ENCODE measurements at places on chromosomes 7 and 10. TPM values are rescaled to one million over a fixed set of nuclear protein-coding genes. Genes with fewer than 3 reads are reported as not detected.

The TMEM229A gene
- not detected for total RNA-seq

The SPDYE16 gene
- total RNA-seq = not detected

The BTBD16 gene
- not detected for total RNA-seq

The WDR37 gene
- total RNA-seq = 14.5 TPM

The SLC25A13 gene
- total RNA-seq = 26.3 TPM

The HTR7 gene
- total RNA-seq = 0.95 TPM

The ANTXRL gene
- total RNA-seq = not detected

The DEPP1 gene
- 48.9 TPM for total RNA-seq

The AUTS2 gene
- total RNA-seq = 26.2 TPM

The SH2D4B gene
- 0.13 TPM for total RNA-seq

The BMPER gene
- 0.11 TPM for total RNA-seq

The ITGA8 gene
- total RNA-seq = 3.2 TPM

The PDCD11 gene
- total RNA-seq = 16.7 TPM

The ANKRD1 gene
- not detected for total RNA-seq

The GIMAP2 gene
- 0.72 TPM for total RNA-seq

GRCh38 chr7:1586126-1586826, 16.4 kb upstream of the PSMG3 start:
- DNase-seq = no peak

- no peak for DNase-seq
Observed at GRCh38 chr10:35696392-35697287, 54.5 kb upstream of the FZD8 start.

DNA sequence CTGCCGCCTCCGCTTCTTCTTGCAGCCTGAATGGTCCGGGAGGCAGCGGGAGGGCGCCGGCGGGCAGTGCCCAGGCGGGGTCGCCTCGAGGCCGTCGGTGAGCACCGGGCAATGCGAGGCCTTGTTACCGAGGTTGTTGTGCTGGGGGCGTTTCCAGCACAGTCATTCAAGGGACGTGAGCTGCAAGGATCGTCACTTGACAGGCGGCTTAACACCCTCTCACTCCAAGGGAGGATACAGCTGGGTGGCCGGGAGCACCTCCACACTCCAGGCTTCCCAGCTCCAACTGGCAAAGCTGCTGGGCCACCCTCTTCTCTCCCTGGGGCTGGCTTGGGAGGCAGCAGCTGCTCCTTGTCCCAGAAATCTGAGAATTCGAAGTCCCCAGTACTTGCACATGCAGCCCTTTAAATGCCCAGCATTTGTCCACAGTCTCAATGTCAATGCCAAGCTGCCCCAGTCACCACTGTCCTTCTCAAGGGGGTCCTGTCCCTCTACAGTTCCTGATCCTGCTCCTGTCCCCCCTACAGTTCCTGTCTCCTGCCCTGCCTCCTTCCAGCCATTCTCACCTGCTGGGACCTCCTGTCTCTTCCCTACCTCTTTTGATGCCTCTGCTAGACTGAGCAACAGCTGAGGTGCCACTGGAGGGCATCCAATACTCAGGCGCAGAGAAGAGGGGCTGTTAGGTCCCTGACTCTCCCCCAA, 4.4 kb upstream of the HOXA11 start:
- DNase-seq = no peak

DNA sequence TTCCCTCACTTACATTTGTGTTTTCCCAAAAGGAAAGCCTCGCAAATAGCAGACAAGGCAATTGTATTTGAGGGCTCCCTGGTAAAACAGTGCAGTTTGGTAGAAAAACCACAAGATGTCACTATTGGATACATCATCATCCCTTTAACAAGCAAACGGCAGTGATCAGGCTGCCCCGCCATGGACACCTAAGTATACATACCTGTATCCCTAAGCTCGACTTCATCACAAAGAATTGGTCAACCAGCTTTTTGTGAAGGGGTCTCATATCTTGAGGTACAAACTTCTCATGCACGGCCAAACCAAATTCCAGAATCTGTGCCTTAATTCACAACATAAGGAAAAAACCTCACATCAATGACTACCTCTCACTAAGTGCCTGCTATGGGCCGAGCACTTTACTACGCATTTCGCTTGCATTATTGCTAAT, 179.5 kb upstream of the IMMP2L start:
- no peak for DNase-seq

DNA sequence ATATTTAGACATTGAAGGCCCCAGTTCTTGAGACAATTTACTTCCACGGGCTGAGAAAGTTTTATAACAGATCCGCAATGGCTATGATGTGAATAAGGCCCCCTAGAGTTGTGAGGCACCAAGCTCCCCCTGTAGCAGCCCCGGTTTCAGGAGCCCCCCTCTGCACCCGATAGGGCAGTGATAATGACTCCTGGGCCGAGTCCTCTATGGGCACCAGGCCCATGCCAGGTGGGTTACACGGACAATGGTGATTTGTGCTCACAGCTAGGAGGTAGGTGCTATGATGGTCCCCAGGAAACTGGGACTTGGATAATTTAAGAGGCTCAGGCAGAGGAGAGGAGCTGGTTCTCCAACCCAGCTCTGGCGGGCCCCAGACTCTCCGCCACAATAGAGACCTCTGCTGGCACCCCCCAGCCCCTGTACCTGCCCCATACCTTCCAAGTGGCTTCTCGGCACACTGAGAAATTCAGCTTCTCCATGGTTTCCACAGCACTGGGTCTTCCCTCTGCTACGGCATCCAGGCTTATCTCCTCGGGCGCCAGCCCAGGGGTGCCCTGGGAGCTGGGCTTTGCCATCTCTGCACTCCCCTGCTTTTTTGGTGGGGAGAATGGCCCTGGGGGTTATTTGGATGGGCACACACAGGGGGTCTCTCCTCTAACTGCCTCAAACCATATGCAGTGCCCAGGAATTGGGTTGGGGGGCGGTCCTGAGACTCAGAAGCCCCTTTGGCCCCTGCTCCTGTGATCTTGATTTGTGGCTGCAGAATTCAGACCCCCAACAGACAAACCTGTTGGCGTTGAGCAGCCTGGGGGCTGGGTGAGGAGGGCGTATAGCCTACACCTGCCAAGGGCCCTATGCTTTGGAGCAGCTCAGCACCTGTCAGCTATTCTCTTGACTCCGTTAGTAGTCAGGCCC, 12.2 kb upstream of the KCP start:
- no peak for DNase-seq

- no peak for DNase-seq
Observed at GRCh38 chr10:18350340-18350739, 210.1 kb downstream of the CACNB2 start.

- DNase-seq = no peak
Observed at GRCh38 chr10:43957267-43958070, 308.8 kb upstream of the ZNF32 start.

DNA sequence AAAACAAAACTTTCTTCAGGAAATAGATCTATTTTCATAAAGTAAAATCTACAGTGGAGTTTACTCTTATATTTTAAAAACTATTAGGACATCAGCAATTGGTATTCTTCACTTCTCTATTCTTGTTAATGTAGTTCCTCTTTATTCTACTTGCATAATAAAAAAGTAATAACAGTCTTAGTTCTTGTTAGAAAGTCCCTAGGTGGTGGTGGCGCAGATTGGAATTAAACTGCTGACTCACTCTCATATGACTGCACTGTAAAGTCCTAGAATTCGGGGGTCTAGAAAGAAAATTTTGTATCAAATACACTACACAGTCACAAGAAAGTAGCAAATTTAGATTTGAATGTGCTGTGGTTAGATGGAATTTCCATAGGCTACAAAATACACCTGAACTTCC, 44.6 kb upstream of the TES start:
- DNase-seq = no peak

DNA sequence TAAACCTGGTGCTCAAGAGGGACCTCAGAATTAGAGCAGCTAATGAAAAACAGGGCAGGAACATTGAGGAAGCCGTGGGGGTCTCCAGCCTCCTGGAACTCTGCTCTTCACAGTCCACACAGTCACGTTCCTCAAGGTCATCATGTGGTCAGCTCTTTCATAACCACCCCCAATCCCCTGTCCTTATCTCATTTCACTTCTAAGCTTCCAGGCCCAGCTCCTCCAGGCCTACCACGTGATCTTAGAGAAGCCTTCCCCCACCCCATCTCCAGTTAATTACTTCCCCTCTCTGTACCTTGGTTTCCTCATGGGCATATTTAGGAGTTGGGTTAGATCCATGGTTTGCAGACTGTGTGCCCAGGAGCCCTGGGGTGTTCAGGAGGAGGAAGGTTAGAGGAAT, 106.4 kb upstream of the TCF7L2 start:
- DNase-seq = no peak

DNA sequence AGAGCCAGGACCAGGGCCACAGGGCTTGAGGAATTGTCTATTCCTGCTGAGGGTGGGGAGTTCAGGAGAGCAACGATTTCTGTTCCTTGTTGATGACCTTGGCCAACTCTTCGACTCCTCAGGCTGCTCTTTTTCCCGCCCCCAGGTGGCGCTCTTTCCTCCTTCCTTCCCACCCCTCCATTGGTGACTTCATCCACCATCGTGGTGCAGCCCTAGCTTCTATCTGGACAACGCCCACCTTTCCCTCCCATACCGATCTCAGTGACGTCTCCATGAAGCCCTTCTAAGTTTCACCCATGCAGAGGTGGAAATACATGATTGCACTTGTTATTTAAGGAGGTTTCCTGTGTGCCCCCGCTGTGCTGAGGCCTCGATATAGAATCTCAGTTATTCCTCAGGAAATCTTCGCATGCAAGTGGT, 22.1 kb upstream of the CARD11 start:
- no peak for DNase-seq

DNA sequence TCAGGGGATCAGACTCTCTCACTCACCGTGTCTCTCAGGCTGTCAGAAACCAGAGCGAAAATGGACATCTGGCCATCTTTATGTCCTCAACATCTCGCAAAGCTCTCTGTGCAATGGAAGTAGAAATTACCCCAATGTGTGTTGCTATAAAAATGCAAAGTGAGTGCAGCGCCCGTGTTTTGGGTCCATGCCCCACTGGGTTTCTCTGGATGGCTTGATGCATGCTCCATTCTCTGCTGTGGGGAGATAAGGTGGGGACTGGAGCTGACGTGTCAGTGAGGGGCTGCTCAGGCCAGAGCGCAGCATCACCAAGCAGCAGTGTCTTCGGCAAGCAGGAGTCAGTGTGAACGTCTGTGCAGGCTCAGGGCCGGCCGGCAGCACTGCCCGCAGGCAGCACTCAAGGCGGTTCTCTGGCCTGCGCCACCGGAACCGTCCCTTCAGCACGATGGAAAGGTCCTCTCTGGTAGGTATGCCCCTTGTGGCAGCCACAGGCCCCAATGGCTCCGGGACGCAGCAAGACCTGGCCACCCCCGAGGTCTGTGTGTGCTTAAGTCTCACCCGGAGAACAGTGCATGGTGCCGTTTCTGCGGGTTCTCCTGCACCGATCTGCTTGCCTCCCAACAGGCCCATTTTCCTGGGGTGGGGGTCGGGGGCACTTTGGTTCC, 30.2 kb downstream of the WDR86 start:
- no peak for DNase-seq

- no peak for DNase-seq
Observed at GRCh38 chr10:49562893-49563292, 24.0 kb upstream of the ERCC6 start.

- DNase-seq = no peak
Observed at GRCh38 chr7:143479055-143479766, 1.5 kb downstream of the TAS2R41 start.

GRCh38 chr7:42453931-42454361, 216.9 kb upstream of the GLI3 start:
- no peak for DNase-seq

- no peak for DNase-seq
Observed at GRCh38 chr7:29496355-29497020, 67.1 kb upstream of the PRR15 start.

- DNase-seq = no peak
Observed at GRCh38 chr7:106187613-106188350, 75.7 kb upstream of the SYPL1 start.

- no peak for DNase-seq
Observed at GRCh38 chr7:77822269-77822668, 23.7 kb downstream of the PHTF2 start.

DNA sequence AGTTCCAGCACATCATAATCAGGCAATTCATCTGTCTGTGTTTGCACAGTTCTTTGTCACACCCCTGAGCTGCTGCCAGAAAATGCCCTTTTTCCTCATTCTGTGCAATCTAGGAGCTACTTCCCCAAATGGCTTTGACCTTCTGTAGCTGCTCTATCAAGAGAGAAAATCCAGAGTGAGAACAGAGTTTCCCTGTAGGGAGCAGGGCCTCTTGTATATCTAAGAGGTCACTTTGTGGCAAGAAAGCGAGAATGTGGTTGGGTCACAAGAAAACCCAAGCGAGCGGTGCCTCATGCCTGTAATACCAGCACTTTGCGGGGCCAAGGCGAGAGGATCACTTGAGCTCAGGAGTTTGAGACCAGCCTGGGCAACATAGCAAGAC, 24.3 kb downstream of the SLC29A3 start:
- DNase-seq = no peak

- no peak for DNase-seq
Observed at GRCh38 chr10:22058201-22058600, 54.7 kb upstream of the DNAJC1 start.

GRCh38 chr10:99693933-99694583, 34.7 kb downstream of the ENTPD7 start:
- DNase-seq = no peak

DNA sequence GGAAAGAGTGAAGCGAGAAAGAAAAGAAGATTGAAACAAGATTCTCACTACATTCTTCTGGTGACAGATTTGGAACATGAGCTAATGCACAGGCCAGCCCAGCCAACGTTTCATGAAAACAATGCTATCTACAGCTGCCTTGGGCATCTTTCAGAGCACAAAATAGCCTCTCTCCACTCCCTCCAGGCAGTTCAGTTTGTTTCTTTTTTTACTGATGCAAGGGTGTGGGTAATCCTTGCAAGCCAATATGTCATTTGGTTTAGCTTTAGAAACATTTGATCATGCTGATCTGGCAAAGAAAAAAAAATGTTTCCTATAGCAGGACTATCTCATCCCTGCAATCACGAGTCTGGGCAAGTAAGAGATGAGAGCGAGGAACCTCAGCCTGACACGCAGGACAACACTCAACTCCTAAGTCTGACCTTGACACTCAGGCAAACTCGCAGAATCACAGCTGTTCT, 35.9 kb downstream of the SVIL start:
- DNase-seq = no peak

DNA sequence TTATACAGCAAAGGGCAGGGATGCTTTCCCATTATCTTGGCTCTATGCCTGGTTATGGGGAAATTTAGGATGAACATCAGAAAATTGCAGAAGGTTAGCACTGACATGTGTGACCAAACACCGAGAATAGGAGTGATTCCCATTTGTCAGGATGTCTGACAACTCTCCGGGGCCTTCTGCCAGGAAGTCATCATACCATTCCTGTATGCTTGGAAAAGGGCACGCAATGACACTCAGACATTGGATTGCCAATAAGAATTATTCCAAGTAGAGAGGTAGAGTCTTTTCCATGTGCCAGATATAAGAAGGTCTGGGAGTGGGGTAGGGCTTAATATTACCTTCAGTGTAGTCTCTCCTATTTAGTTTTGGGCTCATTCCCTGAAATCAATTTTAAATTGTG, 82.3 kb downstream of the MTPN start:
- no peak for DNase-seq

Data from esophagus squamous epithelium (tissue), 5 donors.